ENCODE measurements at places on chromosomes 1 and 21.

DNA sequence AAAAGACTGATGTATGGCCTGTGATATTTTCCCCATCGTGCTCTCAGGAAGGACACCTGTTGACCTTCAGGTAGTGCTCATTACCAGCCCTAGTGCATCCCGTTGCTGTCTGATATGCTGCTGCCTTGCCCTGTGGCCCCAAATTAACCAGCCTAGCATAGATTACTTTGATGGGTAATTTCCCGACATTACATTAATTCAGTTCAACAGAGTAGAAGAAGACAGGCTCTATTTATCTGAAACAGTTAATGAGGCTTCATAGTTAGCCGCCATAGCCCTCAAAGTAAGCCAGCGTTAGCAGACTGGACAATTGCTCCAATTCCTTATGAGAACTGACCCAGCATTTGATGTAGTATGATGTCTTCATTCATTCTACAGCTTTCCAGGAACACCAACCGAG is 257.6 kb downstream of the OLFM3 start:
- DNase-seq: no peak

DNA sequence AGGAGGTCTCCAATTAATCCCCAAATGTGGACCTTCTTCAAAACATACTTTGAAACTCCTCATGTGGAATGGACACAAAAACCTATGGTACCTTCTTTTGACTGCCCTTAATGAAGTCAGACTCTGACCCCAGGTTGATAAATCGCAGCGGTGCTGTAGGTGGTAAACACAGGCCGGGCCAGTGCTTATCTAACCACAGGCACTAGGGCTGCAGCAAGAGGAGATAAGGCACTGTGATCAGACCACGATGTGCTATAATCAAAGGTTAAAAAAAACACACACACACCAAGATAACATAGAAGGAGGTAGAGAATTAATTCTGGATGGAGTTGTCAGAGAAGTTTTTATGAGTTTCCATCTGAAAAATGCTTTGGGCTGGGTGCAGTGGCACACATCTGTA is 52.3 kb upstream of the SIPA1L2 start:
- no peak for DNase-seq

- no peak for DNase-seq
Measured at GRCh38 chr21:18161841-18162240, 82.8 kb upstream of the CHODL start.

- DNase-seq: no peak
Measured at GRCh38 chr1:173506437-173506836, 29.3 kb downstream of the PRDX6 start.

DNA sequence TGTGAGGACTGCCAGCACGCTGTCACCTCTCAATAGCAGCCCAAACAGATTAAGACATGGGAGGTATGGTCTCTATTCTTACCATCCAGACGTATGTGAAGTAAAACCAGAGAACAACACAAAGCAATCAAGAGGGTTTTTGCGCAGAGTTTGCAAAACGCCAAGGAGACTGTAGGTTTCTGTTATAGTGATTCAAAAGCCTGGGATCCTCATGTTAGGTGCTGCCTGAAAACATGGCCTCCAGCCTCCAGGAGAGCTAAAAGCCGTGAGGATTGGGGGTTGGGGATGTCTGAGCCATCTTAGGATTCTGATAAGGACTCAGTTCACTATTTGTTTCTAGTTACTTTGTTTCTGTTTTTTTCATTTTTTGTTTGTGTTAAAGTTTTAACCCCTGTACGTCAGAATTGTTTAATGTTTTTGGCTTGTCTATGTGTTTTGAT is 4.2 kb upstream of the CCT8 start:
- peak; percentile 55 for DNase-seq

DNA sequence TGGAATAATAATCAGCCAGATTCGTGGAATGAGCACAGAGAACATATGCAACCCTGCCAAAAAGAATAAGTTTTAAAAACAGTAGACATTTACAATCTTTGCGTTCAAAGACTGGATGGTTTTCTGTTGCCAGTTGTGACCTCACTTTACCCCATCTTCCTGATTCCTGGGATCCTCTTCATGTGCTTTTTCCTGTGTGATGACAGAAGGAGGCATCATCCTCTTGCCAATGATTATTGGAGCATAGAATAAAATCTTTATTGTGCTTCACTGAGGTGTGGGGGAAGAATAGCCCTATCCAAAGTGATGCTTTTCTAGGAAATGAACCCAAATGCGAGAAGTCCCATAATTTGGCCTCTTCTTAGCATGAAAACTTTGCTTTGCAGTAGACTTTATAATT is 15.0 kb upstream of the BARHL2 start:
- DNase-seq: no peak

DNA sequence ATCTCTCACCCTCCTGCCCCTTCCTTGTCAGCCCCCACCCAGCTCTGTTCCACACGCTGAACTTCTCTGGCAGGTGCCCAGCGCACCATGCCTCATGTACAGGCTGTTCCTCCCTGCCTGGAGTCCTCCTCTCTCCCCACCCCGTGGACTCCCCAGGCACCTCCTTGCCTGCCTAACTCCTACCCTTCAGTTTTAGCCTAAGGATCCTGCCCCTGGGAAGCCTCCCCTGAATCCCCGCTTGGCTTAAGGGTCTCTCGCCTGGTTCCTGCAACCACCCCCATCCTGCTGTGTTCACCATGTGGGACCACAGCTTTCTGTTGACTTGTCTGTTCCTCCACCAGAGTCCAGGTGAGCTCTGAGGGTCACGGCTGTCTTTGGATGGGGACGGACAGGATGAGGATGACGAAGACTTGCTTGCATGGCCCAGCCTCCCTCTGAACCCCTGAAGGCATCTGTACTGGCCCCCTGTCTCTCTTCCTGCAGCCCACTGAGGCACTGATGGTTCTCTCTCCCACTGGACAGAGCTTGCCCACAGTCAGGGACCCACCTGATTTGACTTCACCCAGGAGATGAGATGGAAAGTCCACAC is 153.2 kb upstream of the C1orf174 start:
- no peak for DNase-seq

DNA sequence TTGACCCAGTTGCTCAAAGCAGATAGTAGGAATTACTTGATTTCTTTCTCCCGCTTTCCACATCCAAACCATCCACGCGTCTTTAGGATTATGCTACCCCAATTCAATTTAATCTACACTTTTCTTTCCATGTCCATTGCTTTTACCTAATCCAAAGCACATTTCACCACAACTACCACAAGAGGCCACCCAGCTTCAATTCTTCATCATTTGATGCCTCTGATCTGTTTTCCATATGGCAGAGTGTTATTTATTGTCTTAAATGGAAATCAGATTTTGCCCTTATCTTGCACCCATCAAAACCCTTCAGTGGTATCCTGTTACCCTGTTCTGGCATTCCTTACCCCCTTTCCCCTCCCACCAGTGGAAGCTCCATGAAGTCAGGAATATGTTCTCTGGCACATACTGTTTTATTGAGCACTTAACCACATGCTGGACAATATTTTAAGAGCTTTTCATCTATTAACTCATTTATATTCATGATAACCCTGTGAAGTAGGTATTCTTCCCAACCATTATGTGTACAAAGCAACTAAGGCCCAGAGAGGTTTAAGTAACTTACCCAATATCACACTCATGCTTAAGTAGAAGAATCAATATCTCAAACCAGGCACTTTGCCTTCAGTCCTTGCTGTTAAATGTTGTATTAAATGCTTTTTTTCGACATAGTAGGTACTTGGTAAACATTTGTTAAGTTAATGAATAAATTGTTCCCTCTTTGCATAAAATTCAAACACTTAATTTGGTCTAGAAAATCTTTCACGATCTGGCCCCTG is 34.6 kb downstream of the CLIC4 start:
- DNase-seq: no peak

- peak; percentile 81 for DNase-seq
Measured at GRCh38 chr21:29342363-29342957, 43.7 kb downstream of the BACH1 start.

DNA sequence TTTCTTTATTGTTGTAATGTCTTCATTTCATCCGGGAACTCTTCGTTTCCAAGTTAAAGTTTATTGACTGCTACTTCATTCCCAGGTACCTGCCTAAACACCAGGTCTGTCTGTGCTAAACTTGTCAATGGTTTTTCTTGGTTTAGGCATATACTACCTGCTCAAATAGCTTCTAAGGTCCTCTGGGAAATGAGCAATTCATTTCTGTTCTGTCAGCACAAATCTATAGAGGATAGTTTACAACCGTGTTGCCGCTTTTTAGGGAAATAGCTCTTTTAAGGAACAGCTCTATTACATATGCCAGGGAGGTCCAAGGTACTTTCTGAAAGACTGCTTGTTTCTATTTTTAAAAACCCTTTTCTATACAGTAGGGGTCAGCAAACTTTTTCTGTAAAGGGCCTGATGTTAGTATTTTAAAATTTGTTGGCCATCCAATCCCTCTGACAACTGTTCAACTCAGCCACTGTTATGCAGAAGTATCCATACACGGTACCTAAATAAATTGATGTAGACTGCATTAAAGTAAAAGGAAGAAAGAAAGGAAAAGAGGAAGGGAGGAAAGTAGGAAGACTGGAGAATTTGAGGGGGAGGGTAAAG is 222.7 kb upstream of the PTBP2 start:
- DNase-seq: no peak

DNA sequence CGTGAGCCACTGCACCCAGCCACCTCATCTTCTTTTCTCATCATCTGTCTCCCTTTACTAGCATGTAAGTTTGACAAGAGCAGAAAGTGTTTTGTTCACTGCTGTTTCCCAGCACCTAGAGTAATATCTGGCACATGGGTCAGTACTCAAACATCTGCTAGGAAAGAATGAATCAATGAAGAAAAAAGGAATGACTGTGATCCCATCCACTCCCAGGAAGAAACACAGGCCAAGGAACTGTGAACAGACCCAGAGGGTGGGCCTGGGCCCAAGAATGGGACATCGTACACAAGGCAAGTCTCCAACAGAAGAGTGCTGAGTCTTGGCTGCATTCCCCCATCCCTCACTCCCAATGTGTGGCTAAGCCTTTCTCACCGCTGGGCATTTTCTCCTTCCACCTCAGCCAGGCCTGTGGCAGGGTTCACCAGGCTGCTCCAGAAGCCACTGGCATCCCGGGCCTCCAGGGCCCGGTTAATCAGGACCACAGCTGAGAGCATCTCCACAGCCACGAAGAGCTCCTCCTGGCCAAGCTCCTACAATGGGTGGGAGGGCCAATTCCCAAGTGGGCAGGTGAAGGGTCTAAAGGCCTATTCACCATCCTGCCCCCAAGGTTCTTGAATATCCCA is 18.4 kb downstream of the IQGAP3 start:
- no peak for DNase-seq

DNA sequence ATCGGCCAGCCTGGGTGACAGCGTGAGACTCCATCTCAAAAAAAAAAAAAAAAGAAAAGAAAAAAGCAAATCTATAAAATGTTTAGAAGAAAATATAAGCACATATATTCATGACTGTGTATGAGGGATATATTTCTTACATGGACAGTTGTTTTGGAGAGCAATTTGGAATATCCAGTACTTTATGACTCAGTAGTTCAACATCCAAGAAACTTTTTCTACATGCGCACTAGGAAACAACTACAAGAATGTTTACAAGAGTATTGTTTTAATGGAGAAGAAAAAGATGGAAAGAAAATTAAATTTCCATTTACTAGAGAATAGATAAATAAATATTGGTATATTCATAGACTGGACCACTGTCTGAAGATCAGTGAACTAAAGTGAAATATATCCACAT is 77.5 kb downstream of the MAST2 start:
- no peak for DNase-seq

GRCh38 chr1:99170516-99170915 is 93.8 kb upstream of the PLPPR4 start:
- no peak for DNase-seq

DNA sequence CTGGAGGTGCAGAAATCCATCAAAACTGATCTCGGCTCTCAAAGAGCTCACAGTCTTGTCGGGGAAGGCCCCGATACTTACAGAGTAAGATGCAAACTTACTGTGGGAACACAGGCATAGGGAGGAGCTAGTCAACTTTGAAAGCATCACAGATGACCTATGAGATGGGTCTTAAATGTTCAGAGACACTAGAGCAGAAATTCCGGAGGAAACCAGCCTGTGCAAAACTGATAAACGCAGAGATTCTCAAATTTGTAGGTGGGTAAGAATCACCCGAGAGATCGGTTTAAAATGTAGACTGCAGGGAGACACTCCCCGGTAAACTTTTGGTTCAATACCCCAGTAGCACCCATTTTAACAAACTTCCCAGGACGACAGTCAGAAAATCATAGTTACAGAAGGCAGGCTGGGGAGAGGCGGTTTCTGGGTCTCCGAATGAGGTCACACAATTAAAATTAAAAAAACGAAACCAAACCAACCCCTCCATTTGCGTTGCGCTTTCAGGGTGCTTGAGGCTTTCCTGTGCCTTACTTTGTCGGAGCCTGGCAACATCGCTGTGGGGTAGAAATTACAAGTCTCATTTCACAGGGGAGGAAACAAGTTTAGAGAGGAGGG is 755 bp upstream of the THRAP3 start:
- DNase-seq: peak; percentile 52

DNA sequence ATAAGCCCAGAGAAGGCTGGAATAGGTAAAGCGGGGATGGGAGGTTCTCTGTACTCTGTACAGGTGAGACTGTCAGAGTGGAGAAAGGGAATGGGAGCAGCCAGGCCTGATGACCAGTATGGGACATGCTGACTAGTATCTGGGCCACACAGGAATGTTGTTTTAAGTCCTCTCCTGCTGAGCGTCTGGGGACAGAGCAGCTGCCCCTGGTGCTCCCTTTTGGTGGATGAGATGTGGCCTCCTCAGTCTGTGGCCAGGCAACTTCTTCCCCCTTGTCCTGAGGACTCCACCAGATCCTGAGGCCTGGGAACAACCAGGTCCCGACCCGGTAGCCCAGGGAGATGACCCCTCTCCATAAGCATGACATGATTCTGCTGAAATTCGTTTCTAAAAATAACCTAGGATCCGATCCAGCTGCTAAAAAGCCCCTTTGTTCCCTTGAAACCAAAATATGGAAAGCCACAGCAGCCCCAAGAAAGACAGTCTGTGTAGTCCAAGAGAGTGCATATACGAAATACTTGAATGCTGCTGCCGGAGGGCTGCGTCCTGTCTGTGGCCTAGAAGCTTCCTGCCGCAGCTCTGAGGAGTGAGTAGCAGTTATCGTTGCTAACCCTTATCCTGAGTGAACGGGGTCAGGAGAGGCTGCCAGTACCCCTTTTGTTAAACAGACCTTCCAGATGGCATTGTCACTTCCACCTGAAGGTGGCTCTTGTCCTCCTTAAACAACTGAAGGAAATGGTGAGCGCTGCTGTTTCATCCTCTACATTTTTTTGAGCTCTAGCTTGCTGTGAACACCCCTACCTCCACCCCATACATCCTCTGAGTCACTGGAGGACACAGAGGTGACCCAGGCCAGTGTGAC is 47.1 kb downstream of the ATP2B4 start:
- DNase-seq: peak; percentile 68

- no peak for DNase-seq
Measured at GRCh38 chr21:39400173-39400572, 45.4 kb downstream of the LCA5L start.
